ENCODE measurements at places on chromosomes 1 and 21. TPM values are rescaled to one million over a fixed set of nuclear protein-coding genes. Genes with fewer than 3 reads are reported as not detected.

CNIH3 gene
- 15.7 TPM for total RNA-seq

OR2T33 gene
- total RNA-seq: not detected

- H3K27me3 ChIP-seq: no peaks in the 10 kb centered on the region
- no peak overlapping the region for H3K27ac ChIP-seq
- H3K4me1 ChIP-seq: no peaks in the 10 kb centered on the region
- DNase-seq: peak; percentile 9
- H3K4me3 ChIP-seq: no peak overlapping the region
These were observed 189.3 kb downstream of the SLC35F3 start for GRCh38 chr1:234093741-234094140.

- no peak overlapping the region for H3K4me3 ChIP-seq
- peak; percentile 65 for DNase-seq
- H3K4me1 ChIP-seq: no peaks in the 10 kb centered on the region
- peaks cover 6% of the 10 kb centered on the region for H3K27me3 ChIP-seq
- H3K27ac ChIP-seq: no peak overlapping the region
These were observed 12.9 kb upstream of the RNU1-4 start for GRCh38 chr1:16727190-16728111.

DNA sequence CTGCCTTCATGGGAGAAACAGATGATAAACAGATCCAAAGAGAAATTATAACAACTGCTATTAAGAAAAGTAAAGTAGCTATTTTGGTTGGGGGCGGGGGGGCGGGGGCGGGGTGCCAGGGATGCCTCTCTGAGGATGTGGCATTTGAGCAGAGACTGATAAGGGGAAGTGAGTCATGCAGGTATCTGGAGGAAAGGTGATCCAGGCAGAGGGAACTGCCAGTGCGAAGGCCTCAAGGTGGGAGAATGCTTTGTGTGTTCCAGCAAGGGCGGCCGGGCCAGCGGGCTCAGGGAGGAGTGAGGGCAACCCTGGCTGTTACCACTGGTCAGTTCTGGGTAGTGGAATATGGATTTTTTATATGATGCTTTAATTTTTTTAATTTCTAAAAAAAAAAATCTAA lies 7.0 kb upstream of the TNFRSF1B start:
- no peaks in the 10 kb centered on the region for H3K36me3 ChIP-seq
- H3K27ac ChIP-seq: no peak overlapping the region
- H3K4me1 ChIP-seq: peaks cover 16% of the 10 kb centered on the region
- H3K27me3 ChIP-seq: no peaks in the 10 kb centered on the region

- H3K36me3 ChIP-seq: no peaks in the 10 kb centered on the region
- H3K4me3 ChIP-seq: no peak overlapping the region
- no peak for DNase-seq
- H3K27ac ChIP-seq: no peak overlapping the region
- H3K27me3 ChIP-seq: no peaks in the 10 kb centered on the region
- peaks cover 3% of the 10 kb centered on the region for H3K4me1 ChIP-seq
These were observed 3.8 kb downstream of the SLC22A15 start for GRCh38 chr1:115980156-115980555.

GRCh38 chr1:36397083-36397377 lies 678 bp downstream of the LSM10 start:
- no peaks in the 10 kb centered on the region for H3K27me3 ChIP-seq
- H3K27ac ChIP-seq: peak overlapping the region; percentile 92
- DNase-seq: no peak
- H3K36me3 ChIP-seq: peaks cover 5% of the 10 kb centered on the region
- H3K4me3 ChIP-seq: peak overlapping the region; percentile 81

CTXND2 gene
- total RNA-seq: not detected

CFAP57 gene
- 0.17 TPM for total RNA-seq

CLCA4 gene
- not detected for total RNA-seq

GRCh38 chr1:107152395-107152794 lies 11.6 kb downstream of the NTNG1 start:
- DNase-seq: no peak
- no peak overlapping the region for H3K27ac ChIP-seq
- H3K4me1 ChIP-seq: no peaks in the 10 kb centered on the region
- H3K4me3 ChIP-seq: no peak overlapping the region
- no peaks in the 10 kb centered on the region for H3K27me3 ChIP-seq

DNA sequence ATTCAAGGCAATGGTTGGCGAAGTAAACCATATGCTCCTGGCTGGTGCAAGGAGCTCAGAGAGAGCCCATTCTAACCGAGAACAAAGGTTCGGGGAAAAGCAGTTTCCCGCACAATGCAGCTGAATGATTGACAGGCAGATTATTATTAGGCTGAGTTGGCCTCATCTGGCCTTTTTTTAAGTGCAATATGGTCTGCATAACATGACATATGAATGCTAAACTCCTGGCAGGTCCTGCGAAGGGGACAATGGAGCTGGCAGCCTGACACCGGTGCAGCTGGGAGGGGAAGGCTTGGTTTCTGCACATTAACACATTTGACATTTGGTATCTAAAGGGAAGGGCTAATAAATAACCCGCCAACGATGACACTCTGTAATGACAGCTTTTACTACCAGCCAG lies 92.0 kb downstream of the MIS18A start:
- no peaks in the 10 kb centered on the region for H3K36me3 ChIP-seq
- H3K27ac ChIP-seq: no peak overlapping the region
- DNase-seq: no peak
- H3K27me3 ChIP-seq: no peaks in the 10 kb centered on the region

FMO4 gene
- 7.3 TPM for total RNA-seq
